ENCODE measurements at places on chromosomes 6 and 20.

- no peak for DNase-seq
Observed at GRCh38 chr20:20211274-20211987, 156.5 kb upstream of the INSM1 start.

GRCh38 chr6:7241709-7242645 lies 71.0 kb downstream of the SSR1 start:
- DNase-seq: no peak

DNA sequence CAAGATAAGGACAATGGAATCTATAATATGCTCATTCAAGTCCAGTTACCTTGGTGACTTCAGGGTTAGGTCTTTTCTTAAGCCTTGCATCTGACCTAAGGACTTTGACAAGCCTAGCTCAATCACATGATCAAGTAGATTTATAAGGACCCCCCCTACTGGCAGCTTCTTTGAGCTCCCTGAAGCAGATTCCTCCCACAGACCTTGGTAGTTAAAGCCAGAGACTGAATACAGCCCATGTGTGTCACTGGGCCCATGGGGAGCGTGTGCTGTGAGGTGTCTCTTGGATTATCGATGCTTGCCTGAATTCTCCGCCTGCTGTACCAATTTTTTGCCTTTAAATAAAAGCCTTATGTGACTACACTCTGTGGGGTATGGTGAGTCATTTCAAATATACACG lies 372.7 kb upstream of the RGS17 start:
- no peak for DNase-seq

- DNase-seq: no peak
Observed at GRCh38 chr20:37926612-37927011, 23.7 kb downstream of the VSTM2L start.

DNA sequence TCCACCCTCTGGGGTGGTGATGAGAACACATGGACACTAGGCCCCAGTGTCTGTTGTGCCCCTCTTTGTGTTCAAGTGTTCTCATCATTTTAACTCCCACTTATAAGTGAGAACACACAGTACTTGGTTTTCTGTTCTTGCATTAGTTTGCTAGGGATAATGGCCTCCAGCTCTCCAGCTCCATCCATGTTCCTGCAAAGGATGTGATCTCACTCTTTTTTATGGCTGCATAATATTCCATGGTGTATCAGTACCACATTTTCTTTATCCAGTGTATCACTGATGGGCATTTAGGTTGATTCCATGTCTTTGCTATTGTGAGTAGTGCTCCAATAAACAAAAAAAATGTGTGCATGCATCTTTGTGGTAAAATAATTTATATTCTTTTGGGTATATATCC lies 67.4 kb downstream of the RWDD2A start:
- DNase-seq: no peak

All from adrenal gland (tissue), 19 donors.